Endodermal cell (in vitro differentiated cells): ENCODE measurements at places on chromosomes 6 and 20.

DNA sequence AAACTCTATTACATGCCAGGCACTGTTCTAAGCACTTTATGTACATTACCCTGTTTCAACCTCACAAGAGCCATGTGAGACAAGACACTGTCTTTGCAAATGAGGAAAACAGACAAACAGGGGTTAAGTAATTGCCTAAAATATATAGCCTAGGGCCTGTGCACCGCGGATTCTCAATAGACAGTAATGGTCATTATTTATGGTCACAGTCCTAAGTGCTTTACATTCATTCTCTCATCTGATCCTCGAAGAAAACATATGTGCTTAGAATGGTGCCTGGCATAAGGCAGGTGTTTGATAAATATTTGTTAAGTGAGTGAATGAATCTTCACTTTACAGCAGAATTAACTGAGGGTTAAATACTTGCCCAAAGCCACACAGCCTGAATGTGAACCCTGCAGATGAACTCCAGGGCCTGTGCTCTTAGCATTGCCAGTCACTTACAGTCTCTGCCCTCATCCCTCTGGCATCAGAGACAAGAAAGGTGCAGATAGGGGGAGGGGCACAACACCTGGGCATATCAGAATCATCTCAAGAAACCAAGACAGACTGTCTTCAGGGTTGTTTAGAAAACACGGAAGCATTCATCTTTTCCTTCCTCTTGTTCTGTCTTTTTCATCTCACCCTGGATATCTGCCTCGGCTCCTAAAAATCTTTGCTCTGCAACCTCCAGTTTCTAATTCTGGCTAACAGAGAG is 92.8 kb upstream of the SASH1 start:
- DNase-seq: no peak

- DNase-seq: peak; percentile 53
Observed at GRCh38 chr6:162849269-162849668, 121.5 kb downstream of the PACRG start.

DNA sequence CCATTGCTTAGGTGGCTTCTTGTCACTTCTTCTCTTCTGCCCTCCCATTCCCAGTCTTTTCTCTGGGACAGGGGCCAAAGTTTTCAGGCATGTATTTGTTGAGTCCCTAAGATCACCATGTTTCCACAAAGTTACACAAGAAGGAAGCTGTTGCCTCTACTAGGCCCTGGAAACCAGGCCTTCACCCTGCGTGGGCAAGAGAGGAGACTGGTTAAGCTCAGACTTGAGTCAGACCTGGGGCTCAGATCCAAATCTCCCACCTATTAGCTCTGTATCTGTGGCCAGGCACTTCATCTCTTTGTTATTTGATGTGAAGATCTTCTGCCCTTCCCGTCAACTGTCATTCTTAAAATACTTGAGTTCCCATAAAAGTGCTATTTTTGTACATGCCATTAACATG is 154.6 kb downstream of the SASH1 start:
- no peak for DNase-seq

DNA sequence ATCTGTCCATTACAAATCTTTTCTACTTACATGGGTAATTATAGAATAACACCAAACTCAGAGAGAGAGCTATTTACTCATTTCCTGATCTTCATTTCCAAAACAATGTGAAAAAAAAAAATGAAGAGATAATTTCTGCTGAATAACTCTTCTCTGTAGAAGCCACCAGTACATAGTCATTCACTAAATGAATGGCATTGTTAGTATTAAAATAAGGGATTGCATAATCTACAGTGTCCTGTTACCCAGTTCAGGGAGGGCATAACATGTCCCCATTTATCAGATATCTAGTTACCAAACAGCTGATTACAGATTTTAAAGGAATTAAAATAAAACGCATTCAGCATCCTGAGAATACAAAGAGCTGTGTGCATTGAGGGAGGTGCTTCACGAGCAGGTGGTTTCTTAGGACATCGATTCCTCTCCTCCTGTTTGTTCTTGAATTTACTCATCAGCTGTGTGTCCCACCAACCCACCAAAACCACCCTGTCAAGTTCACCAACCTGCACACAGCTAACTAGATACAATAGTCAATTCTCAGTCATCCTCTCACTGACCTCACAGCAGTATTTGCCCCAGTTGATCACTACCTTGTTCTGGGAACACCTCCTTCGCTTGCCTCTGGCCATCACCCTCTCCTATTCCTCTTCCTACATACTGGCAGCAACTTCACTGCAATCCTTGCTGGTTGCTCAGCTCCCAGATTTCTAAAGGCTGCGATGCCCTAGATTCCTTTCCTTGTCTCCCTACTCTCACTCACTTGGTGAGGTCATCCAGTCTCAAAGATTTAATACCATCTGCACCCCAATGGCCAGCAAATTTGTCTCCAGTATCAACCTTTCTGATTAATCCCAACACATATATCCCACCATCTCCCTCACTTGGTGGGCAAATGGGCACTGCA is 18.7 kb downstream of the CNKSR3 start:
- DNase-seq: no peak

DNA sequence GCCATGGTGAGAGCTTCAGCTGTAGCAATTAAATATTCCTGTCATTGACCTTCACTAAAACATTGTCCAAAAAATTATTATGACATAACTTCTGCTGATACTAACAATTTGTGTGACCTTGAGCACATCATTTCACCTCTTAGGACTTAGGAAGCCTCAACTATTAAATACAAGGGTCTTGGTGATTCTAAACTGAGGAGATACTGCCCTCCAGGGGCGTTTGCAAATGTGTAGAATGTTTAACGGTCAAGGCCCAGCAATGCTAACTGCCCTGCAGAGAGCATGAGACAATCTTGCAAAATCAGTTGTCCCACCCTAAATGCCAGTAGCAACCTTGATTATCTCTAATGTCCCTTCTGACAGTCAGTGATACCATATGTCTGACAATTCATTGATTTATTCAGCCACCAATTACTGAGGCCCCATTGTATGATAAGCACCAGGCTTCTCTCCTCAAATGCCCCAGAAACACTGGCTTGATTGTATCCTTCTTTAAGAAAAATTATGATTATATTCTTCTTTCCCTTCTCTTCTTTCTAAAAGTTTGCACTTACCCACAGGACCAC is 284.1 kb upstream of the PLN start:
- peak; percentile 75 for DNase-seq

DNA sequence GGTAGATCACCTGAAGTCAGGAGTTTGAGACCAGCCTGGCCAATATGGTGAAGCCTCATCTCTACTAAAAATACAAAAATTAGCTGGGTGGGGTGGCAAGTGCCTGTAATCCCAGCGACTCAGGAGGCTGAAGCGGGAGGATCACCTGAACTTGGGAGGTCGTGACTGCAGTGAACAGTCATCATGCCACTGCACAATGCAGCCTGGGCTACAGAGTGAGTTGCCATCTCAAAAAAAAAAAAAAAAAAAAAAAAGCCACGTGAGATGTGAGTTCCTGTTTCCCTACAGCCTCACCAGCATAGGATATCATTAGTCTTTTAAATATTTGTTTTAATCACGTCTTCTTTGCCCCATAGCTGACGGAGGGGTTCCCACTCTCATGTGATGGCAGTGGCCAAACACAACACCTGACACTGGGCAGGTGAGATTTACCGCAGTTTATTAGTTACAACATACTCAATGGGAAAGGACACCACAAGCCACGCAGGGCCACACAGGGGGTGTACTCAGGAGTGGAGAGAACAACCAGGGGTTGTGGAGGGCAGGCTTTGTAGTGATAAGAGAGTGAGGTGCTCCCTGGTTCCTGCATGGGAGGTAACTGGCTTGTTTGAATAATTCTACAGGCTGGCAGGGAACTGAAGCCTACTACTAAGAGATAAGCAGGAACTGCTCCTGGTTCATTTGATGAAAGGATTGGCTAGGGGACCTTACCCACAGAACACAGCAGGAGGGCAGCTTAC is 4.6 kb upstream of the LZTS3 start:
- no peak for DNase-seq

GRCh38 chr6:9250852-9251251 is 815.5 kb upstream of the SLC35B3 start:
- peak; percentile 88 for DNase-seq

DNA sequence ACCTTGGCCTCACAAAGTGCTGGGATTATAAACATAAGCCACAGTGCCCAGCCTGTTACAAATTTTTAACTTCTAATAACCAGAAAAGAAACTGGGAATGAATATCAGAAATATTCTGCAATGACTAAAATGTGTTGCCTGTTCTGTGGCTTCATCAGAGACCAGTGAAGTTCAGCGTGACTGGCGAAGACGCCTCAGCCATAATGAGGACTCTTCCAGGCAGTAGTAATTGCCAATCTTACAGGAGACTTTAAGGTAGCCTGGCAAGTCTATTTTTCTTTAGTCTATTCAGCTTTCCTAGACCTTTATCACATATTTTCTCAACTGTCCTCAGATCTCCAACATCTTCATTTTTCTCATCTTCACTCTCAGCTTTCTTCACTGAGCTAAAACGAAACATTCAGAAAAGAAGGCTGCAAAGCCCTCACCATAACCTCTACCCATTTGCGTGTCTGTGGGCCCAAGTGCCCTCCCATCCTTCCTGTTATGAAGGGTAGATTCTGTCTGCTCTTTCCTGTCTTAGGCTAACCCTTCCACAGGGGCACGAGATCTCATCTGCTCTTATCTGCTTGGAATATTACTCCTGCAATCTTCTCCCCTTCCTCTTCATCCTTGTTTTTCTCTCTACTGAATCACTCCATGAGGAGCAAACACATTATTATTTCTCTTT is 42.0 kb upstream of the OLIG3 start:
- no peak for DNase-seq

DNA sequence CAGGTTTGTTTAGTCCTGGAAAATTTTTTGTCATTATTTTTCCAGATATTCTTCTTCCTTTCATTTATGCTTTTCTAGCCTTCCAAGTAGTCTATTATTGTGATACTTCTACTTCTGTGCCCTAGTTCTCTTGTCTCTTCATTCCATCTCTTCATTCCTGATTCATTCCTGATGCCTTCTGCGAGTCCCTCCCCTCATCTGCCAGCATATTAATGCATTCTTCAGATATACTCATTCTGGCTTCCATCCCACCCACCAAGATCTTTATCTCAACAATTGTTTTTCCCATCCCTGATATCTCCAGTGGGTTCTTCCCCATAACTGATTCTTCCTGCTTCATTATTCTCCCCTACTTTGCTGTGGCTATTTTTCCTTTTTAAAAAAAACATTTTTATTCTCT is 35.2 kb downstream of the ALDH5A1 start:
- DNase-seq: no peak

- DNase-seq: no peak
Observed at GRCh38 chr6:28945349-28945748, 21.6 kb upstream of the TRIM27 start.

- DNase-seq: no peak
Observed at GRCh38 chr20:38159566-38159956, 5.5 kb downstream of the TGM2 start.

DNA sequence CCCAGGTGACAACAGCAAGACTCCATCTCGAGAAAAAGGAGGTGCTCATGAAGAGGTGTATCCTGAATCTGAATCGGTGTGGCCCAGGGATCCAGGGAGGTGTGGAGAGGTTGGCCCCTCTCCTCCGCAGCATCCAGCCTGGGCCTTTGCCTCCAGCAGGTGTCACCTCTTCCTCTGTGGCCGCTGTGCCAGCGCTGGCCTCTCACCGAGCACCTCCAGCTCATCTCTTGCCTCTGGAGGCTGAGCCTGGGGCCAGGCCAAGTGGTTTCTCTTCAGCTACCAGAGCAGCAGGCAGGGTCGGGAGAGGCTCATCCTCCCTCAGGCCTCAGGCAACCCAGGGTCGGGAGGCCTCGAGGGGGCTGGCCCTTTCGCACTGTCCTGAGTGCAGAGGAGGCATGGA is 1.2 kb upstream of the COL20A1 start:
- no peak for DNase-seq

GRCh38 chr6:57162028-57162427 is 10.1 kb upstream of the BAG2 start:
- DNase-seq: no peak

- no peak for DNase-seq
Observed at GRCh38 chr6:83313882-83314281, 117.0 kb downstream of the ME1 start.

GRCh38 chr20:7346026-7346425 is 578.5 kb downstream of the BMP2 start:
- no peak for DNase-seq

- DNase-seq: no peak
Observed at GRCh38 chr6:116443105-116443504, 18.1 kb upstream of the CALHM6 start.

- DNase-seq: no peak
Observed at GRCh38 chr6:15366003-15366535, 120.2 kb downstream of the JARID2 start.

- DNase-seq: peak; percentile 69
Observed at GRCh38 chr20:11686820-11687543, 230.7 kb upstream of the BTBD3 start.

DNA sequence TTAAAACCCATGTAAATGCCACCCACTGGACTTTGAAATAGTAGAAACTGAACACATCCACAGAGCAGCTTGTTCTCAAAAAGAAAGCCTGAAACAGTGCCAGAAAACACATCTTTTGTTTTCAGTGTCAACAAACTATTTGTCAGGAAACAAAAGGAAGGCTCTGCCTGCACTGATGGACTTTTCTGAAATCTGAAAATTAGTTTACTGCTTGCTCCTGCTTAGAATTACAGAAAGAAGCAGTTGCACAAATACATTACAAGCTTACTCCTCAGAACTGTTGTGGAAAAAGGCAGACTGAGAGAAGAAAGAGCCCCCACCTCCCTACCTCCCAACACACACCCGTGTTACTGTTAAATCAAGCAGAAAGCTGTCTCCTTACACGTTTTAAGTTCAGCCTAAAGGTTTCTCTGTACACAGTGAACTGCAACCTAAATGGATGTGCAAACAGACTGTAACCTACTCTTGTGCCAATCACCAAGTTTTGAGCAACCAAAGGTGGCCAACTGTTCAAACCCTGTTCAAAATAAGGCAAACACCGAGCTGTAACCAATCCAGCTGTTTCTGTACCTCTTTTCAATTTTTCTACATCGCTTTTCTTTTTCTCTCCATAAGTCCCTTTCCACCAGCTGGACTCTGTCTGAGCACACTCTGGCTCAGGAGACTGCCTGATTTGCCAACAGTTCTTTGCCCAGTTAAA is 43.7 kb downstream of the FRK start:
- DNase-seq: no peak

- no peak for DNase-seq
Observed at GRCh38 chr6:143496974-143497373, 14.5 kb downstream of the FUCA2 start.

GRCh38 chr6:154314084-154314483 is 42.5 kb downstream of the IPCEF1 start:
- no peak for DNase-seq

- DNase-seq: peak; percentile 78
Observed at GRCh38 chr6:132813173-132813856, 1.1 kb upstream of the RPS12 start.

- DNase-seq: no peak
Observed at GRCh38 chr6:85912582-85912981, 269.9 kb upstream of the SYNCRIP start.

- no peak for DNase-seq
Observed at GRCh38 chr6:3594201-3594600, 137.4 kb upstream of the SLC22A23 start.
